Neural progenitor cell (in vitro differentiated cells): ENCODE measurements at places on chromosomes 2 and 18. TPM values are rescaled to one million over a fixed set of nuclear protein-coding genes. Genes with fewer than 3 reads are reported as not detected.

The ASB18 gene
- total RNA-seq, result not detected in 2 replicates

The MLPH gene
- total RNA-seq, result not detected in 2 replicates

The ANO7 gene
- 1.8 TPM in 1 of 2 replicates, not detected in the other for total RNA-seq

The DYNAP gene
- total RNA-seq, result not detected in 2 replicates

The BOLA3 gene
- 56.2 and 76.5 TPM in 2 replicates for total RNA-seq

The TMEM247 gene
- not detected in 2 replicates for total RNA-seq

The HOXD13 gene
- not detected in 2 replicates for total RNA-seq

The PAIP2B gene
- 12.5 and 17.1 TPM in 2 replicates for total RNA-seq

The DCDC2C gene
- total RNA-seq, result not detected in 2 replicates

The MDH1B gene
- 3.7 and 3.9 TPM in 2 replicates for total RNA-seq

The SUCLG1 gene
- 29.7 and 40.2 TPM in 2 replicates for total RNA-seq
